ENCODE measurements at places on chromosomes 7 and 10.

- DNase-seq = no peak
These were observed 21.6 kb downstream of the FZD1 start for GRCh38 chr7:91285696-91286355.

GRCh38 chr10:12663863-12664262, 314.5 kb downstream of the CAMK1D start:
- no peak for DNase-seq

- DNase-seq = no peak
These were observed 77.1 kb upstream of the TRIL start for GRCh38 chr7:29035044-29035740.

DNA sequence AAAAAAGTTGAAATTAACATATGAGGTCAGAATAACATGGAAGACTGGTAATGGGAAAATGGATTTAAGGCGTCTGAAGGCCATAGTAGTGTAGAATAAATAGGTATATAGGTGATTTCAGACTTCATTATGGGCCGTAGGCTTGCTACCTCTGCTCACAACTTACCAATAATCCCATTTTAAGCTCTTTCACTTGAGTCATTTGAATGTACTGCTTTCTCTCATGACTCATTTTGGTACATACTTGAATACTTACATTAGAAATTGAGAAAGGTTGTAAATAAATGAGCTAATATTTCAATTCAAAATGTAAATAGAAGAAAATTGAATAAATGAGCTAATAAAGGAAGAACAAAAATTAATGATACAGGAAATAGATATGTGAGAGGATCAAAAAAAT, 42.2 kb upstream of the NEUROD6 start:
- DNase-seq = no peak

- DNase-seq = no peak
These were observed 12.3 kb upstream of the ASCC1 start for GRCh38 chr10:72228318-72228751.

- DNase-seq = no peak
These were observed 149.2 kb downstream of the PLPP4 start for GRCh38 chr10:120606051-120606764.

- no peak for DNase-seq
These were observed 98.1 kb downstream of the PPP1R17 start for GRCh38 chr7:31785101-31785500.

DNA sequence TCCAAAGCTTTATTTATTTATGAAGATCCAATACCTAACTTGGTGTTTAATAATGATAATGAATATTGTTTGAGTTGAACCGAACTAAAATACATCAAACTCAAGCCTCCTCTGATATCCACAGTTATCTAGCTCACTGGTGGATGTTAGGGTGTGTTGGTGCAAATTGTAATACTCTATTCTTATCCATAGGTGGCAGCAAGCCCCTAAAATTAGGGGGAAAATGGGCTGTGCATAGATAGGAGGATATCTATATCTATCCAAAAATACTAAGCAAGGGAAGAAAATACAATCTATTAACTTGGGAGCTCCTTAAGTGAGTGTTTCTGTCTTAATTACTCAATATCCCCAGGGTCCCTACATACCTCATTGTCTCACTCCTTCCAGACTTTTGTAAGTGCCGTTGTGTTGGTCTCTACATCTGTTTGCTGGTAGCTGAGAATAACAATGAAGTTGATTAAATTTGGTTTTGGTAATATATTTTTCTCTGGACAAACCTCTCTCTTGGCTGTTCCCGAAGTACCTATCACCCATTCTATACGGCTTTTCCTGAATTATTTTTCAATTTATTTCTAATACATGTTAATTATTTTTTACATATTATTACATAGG, 55.0 kb upstream of the VWDE start:
- no peak for DNase-seq

DNA sequence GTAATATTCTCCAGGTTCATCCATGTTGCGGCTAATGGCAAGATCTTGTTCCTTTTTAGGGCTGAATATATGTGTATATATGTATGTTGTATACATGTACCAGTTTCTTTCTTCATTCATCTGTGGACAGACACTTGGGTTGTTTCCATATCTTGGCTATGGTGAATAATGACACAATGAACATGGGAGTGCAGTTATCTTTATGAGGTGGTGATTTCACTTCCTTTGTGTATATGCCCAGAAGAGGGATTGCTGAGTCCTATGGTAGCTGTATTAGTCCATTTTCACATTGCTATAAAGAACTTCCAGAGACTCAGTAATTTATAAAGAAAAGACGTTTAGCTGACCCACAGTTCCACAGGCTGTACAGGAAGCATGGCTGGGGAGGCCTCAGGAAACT, 17.1 kb upstream of the TSPAN15 start:
- DNase-seq = no peak

DNA sequence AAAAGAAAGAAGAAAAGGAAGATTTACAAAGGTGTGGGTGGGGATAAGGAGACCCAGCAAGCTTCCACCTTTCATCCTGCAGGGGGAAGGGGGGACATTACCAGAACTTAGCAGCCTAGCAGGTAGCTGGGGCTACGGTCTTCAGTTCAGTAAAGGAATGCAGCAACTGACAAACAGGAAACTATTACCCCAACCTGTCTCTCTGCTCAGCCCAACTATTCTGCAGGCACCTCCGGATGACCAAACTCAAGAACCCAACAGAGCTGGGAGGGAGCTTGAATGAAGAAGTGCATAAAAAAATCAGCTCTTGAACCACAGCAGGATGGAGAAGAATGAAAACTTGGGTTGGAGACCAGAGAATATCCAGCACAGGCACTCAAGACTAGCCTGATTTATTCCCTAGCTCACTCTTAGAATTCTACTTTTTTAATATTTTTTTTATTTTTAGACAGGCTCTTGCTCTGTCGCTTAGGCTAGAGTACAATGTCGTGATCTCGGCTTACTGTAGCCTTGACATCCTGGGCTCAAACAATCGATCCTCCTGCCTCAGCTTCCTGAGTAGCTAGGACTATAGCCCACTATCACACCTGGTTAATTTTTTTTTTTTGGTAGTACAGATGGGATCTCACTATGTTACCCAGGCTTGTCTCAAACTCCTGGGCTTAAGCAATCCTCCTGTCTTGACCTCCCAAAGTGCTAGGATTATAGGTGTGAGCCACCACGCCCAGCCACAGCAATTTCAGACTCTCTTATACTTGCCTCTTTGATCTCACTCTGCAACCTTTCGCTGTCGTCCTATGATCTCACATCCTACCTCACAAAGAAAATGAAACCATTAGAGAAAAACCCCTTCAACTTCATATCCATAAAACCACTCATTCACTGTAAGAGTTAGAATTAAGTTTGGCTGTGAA, 18.5 kb upstream of the C10orf67 start:
- no peak for DNase-seq

- no peak for DNase-seq
These were observed 77.6 kb upstream of the JAZF1 start for GRCh38 chr7:28258240-28258639.

DNA sequence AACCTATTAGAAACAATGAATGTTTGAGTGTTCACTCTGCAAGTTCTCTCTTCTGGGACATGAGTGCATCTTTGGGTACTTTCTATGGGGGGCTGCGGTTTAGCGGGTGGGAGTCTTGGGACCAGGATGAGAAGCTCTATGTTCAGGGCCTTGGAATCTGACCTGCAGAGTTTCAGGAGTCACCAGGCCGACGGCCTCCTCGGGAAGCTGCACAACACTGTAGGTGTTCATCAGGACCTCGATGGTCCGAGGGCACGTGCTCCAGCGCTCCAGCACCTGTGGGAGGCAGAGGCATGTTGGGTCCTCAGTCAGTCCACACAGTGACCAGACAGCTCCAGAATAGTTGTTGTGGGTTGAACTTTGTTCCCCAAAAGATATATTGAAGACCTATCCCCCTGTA, 8.9 kb upstream of the GBX1 start:
- DNase-seq = no peak

- no peak for DNase-seq
These were observed 101.8 kb downstream of the EGFR start for GRCh38 chr7:55120501-55121198.

DNA sequence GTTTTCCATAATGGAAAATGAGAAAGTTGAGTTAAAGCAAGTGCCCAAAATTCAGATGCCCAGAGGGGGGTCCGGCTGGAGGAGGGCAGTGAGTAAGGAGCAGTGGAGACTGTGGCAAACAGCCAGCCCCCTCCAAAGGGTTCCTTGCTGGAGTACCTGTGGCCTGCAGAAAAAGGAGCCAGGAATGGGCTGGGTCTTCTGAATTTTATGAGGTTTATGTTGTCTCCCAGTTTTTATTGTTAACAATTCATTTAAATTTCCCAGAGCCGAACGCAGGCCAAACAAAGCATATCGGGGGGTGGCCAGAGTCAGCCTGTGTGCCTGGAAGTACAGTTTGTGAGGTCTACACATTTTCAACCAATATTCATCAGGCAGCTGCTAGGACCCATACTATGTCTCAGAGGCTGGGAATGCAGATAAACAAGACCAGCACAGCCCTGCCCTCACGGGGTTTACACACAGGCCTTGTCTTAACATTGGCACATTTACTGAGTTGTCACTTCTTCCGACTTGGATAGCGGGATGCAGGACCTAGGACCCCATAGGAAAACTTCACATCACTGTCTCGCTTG, 12.9 kb upstream of the CSGALNACT2 start:
- DNase-seq = no peak

DNA sequence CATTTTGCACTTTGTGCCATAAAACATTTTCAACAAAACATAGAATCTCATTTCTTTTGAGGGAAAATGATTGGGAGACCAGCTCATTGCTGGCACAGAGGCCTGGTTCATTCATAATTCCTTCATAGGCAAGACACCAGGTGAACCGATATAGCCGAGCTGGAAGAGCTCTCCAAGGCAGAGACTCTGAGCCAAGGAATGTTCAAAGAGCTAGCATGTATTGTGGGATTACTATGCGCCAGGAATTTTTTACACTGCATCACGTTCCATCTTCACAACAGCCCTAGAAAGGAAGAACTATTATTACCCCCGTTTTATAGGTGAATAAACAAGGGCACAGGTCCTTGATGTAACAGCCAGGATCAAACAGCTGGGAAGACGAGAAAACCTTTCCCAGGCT, 2.1 kb upstream of the IL6 start:
- no peak for DNase-seq

DNA sequence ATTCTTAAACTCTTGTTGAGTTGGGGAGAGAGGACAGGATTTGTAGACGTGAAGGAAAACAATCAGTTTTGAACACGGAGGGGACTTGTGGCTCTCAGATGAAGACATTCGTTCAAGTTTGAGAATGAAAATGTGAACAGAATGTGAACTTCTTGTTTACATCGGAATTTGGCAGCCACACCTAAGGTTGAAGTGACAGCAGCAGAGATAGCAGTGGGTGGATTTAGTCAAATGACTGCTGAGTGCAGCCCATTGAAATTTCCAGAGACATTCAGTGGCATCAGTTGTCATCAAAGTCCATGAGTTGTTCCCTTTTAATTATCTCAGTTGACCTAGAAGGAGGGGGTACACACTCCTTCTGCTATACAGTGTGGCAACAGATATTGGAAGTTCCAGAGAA, 280.0 kb downstream of the SEMA3D start:
- no peak for DNase-seq

DNA sequence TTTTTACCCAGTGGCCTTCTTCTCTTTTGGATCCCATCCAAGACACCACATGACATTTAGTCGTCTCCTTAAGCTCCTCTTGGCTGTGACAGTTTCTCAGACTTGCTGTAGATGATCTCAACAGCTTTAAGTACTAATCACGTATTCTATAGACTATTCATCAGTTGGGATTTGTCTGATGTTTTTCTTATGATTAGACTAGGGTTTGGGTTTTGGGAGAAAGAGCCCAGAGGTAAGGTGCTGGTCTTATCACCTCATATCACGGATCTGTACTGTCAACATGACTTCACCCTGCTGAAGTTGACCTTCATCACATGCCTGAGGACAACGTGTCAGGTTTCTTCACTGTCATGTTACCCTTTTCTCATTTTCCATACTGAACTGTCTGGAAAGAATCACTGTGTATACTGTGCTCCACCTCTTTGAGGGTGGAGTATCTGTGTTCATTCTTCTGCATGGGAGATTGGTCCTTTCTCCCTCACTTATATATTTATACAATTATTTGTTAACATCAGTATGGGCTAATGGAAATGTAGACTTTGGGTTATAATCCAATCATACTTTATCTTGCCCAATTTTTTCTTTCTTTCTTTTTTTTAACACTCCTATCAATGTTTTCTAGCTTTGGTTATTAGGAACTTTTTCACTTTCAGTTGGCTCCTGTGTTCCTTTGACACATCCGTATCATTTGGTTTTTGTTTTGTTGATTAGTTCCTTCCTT, 6.4 kb upstream of the HKDC1 start:
- DNase-seq = no peak

DNA sequence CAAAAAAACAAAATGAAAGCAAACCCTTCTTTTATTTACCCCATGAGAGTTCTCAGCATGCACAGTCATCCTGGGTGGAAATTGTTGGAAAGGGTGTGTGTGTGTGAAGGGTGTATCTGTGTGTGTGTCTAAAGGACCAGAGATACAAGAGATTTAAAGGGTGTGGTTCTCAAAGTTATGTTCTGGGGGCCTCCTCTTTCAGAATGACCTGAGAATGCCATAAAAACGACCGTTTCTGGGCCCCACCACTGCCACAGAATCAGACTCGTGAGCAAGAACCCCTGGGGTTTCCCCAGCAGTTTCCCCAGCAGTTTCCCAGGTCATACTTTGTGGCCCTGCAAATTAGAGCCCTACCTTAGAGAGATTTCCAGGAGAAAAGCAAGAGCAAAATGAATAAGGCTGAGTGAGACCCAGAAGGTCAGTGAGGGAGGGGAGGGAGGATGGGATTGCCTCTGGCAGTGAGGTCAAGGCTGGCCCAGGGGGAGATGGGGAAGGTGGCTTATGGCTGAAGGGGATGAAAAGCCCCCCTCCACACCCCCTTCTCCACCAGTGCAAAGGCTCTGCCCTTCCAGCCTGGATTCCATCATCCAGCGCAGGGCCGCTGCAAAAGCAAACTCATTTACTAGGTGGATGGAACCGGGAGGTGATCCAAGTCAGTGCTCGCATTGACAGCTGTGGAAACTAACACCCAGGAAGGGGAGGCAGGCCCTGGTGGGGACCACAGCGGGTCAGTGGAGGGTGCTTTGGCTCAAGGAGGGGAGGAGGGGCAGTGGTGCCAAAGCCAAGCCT, 10.2 kb downstream of the PYROXD2 start:
- DNase-seq = peak; percentile 47

DNA sequence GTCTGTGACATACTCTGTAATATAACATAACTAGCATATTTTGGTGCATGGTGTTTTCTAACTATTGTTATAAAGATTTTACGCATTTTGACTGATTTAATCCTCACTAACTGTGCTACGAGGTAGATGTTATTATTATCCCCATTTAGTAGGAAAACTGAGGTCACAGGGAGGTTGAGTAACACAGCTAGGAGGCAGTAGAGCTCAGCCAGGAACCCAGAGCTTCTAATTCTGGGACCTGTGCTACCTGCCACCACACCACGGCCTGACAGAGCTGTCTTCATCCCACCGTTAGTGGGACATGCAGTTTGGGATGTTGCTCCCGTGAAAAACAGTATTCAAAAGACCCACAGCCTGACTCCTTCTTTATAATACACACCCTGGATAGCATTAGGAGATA, 962.5 kb downstream of the CNTNAP2 start:
- DNase-seq = no peak
